ELR (cell line): ENCODE measurements at places on chromosomes 3 and 15.

- no peak for DNase-seq
Measured at GRCh38 chr15:38709196-38709595, 144.6 kb upstream of the RASGRP1 start.

- DNase-seq = no peak
Measured at GRCh38 chr3:42537350-42537749, 34.9 kb downstream of the VIPR1 start.

GRCh38 chr3:191962324-191962723 lies 501.4 kb downstream of the PYDC2 start:
- no peak for DNase-seq

- peak; percentile 54 for DNase-seq
Measured at GRCh38 chr3:170420307-170420821, 1.7 kb downstream of the CLDN11 start.

GRCh38 chr3:192489579-192489978 lies 237.8 kb downstream of the FGF12 start:
- no peak for DNase-seq

DNA sequence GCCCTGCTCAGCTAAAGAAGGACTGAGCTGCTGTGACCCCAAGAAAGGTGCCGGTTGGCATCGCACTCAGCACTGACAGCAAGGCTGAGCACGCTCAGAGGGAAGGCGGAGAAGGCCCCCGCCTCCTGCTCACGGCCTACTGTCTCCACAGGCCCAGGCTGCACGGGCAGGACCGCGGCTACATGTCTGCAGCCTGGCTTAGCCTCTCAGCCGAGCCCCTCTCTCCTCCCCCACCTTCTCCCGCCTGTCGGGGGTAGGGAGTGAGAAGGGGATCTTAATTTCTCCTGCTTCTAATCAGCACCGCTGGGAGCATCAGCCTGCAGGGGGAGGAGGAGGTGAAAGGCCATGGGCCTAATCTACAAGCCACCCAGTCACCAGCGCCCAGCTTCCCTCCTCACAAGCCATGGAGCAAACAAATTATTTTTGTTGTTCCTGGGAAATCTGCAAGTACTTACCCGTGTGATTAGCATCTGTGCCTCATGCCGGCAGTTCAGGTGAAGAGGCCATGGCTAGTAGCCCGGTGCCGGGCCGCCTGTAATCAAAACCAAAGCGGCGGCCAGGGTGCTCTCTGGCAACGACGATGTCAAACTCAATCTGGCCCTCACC lies 68.1 kb downstream of the EPHB3 start:
- DNase-seq = no peak

DNA sequence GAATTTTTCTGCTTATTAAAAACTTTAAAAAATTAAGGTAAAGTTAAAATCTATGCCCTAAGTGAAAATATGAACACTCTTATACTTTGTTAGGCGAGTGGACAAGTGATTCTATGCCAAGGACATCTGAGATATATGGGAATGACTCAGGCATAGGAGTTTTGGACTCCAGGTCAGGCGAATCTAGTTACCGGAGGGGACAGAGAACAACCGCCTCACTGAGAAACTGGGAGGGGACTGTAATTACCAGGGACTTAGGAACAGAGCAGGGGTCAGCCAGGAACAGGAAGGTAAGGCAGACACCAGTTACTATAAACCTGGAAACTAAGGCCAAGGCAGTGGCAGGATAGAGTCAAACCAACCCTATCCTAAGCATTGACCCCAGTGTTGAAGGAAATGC lies 16.8 kb upstream of the ATP1B3 start:
- DNase-seq = no peak

GRCh38 chr3:15535732-15536131 lies 14.2 kb upstream of the COLQ start:
- peak; percentile 15 for DNase-seq

- no peak for DNase-seq
Measured at GRCh38 chr3:112847692-112848091, 1.0 kb upstream of the CD200R1L start.

DNA sequence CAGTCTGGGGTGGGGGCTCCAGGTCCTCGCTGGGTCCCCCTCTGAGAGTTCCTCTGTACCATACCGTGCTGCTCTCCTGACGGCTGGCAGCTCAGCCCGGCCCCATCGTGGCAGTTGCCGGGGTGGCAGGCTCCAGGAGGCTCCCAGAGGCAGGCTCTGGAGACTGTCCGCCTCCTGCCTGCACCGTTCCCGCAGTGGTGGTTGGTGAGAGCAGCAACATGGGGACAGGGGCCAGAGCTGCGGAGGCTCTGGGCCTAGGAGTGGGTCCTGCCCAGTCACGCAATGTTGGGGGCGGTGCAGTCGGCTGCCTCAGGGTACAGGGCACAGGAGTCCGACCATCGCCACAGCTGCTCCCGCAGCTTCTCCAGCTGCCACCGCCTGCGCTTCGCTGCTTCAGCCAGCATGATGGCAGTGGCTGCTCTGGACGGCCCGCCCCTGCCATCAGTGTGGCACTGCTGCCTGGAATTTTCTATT lies 492.7 kb downstream of the AGBL1 start:
- DNase-seq = no peak

DNA sequence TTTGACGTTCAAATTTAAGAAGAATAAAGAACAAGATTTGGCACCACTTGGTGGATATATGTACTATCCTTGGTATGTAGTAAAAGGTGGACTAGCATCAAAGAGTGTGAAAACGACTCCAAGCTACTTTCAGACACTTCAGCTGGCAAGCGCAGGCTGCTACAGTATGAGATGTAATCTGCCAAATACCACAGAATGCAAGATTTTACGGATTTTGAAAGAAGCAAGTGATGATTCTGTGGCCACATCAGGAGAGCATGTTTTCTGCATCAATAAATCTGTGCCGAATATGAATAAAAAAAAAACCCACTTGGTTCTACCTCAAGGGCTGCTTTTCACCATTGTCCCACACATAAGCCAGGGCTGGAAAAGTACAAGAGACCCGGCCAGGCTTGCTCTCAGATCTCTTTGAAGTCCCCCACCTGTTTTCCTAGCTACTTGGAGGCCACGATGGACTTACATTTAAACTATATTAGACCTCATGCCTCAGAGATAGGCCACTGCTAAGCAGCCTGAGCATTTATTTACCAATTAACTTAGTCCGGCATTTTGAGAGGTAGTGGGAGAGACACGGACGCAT lies 37.4 kb downstream of the MYO1E start:
- no peak for DNase-seq

DNA sequence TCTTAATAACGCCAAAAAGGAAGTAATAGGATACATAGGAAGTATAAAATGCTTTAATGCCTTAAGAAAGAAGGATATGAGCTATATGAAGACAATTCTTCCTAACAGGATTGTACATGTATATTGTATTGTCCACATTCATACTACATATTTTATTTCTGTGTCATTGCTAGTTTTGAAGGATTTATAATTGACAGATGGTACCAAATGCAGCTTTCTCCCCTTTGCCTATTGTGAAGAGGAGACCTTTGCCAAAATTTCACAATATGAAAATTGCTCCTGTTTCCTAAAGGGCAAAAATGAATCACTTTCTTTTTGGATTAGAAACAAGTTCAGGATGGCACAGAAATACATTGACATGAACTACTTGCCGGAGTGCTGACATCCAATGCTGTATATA lies 34.8 kb upstream of the EOMES start:
- DNase-seq = no peak

GRCh38 chr3:129491794-129492193 lies 36.6 kb upstream of the RHO start:
- no peak for DNase-seq

DNA sequence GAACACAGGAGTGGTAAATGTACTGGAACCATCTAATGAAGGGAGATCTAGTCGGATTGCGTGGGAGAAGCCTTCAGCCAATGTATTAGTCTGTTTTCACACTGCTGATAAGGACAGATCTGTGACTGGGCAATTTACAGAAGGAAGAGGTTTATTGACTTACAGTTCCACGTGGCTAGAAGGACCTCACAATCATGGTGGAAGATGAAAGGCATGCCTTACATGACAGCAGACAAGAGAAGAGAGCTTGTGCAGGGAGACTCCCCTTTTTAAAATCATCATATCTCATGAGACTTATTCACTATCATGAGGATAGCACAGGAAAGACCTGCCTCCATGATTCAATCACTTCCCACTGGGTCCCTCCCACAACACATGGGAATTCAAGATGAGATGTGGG lies 17.0 kb downstream of the HRG start:
- no peak for DNase-seq

GRCh38 chr3:48595526-48596121 lies 495 bp upstream of the COL7A1 start:
- DNase-seq = peak; percentile 98

GRCh38 chr15:69499521-69500211 lies 47.0 kb downstream of the RPLP1 start:
- DNase-seq = no peak

- DNase-seq = no peak
Measured at GRCh38 chr3:56629451-56629850, 53.6 kb downstream of the TASOR start.

DNA sequence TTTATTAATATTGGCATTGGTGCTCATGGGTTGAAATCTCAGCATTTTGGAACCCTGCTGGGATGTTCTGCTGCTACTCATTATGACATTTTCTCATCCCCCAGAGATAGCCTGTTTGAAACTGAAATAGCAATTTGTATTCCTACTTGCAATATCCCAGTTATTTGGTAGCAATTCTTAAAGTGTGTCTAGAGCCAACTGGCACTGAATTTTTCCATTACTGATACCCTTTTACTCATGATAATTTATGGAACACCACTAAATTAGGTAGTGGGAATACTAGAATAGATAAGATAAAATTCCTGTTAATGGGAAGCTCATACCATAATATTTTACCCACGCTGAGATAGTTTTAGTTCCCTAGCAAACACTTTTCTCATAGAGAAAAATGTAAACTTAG lies 309.3 kb downstream of the SV2B start:
- no peak for DNase-seq

GRCh38 chr3:152524198-152525140 lies 255.7 kb downstream of the MBNL1 start:
- peak; percentile 66 for DNase-seq

DNA sequence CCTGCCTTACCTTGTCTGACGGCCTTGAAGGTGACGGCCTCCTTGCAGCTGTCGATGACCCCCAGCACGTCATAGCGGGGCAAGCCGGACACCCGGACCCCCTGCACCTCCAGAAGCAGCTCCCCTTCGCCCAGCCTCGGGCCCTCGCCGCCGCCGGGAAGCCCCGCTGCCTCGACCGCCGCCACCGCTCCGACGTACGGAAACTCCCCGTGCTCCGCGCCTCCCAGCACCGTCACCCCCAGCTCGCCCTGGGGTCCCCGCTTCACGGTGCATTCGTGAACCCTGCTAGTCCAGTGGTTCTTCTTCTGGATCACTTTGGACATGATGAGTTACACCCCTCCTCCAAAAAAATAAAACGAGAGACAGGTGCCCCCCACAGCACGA lies 740 bp downstream of the MAGI1 start:
- peak; percentile 29 for DNase-seq

DNA sequence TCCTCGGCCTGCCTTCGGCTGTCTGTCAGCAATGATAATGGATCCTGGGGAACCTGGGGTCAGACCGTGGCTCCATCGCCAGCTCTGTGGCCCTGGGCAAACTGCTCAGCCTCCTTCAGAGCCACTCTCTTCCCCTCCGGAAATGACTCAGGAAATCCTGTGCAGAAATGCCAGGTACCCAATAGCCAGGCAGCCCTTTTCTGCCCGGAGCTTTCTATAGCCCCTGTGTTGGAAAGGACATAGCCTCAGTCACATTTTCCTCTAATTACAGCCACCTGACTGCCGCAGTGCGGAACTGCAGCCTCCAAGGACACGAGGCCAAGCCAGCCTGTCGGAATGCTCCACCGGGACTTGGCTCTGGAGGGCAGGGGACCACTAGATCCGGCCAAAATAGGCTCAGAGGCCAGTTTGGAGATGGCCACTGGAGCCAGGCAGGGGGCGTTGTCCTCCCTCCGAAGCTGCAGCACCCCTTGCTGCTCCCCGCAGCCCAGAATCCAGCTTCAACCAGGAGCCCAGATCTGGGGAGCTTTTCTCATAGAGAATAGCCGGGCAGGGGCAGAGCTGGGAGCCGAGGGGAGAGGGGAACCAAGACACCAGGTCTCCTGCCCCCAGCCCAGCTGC lies 11.6 kb upstream of the ZXDC start:
- peak; percentile 69 for DNase-seq

- DNase-seq = peak; percentile 32
Measured at GRCh38 chr15:101372149-101372577, 77.1 kb upstream of the SNRPA1 start.

DNA sequence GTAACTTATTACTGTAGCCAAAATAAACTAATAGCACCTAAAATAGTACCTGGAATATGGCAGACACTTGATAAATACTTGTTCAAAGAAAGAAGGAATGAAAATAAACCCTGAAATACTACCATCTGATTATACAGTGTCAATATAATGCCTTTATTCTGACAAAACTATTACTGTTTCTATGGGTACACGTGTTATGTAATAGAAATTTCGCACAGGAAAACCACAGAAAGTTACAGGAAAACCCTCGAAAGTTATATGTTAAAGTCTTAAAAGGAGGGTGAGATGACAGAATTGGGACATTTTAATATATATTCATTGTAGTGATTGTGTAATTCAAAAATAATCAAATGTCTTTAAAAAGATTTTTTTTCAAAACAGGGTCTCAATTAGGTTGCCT lies 28.8 kb downstream of the ETFA start:
- no peak for DNase-seq
